Naive thymus-derived CD4-positive, alpha-beta T cell (primary cell): ENCODE measurements at places on chromosomes 12 and 14. TPM values are rescaled to one million over a fixed set of nuclear protein-coding genes. Genes with fewer than 3 reads are reported as not detected.

GRCh38 chr14:38243696-38244240 is 12.1 kb downstream of the CLEC14A start:
- H3K27me3 ChIP-seq = no peaks in the 10 kb centered on the region
- no peak overlapping the region for H3K27ac ChIP-seq
- H3K36me3 ChIP-seq = no peaks in the 10 kb centered on the region
- DNase-seq = no peak
- H3K4me1 ChIP-seq = no peaks in the 10 kb centered on the region

GRCh38 chr14:39768589-39768988 is 336.4 kb upstream of the FBXO33 start:
- no peaks in the 10 kb centered on the region for H3K36me3 ChIP-seq
- no peak overlapping the region for H3K4me3 ChIP-seq
- H3K27me3 ChIP-seq = no peaks in the 10 kb centered on the region
- no peak overlapping the region for H3K27ac ChIP-seq
- no peaks in the 10 kb centered on the region for H3K4me1 ChIP-seq

DNA sequence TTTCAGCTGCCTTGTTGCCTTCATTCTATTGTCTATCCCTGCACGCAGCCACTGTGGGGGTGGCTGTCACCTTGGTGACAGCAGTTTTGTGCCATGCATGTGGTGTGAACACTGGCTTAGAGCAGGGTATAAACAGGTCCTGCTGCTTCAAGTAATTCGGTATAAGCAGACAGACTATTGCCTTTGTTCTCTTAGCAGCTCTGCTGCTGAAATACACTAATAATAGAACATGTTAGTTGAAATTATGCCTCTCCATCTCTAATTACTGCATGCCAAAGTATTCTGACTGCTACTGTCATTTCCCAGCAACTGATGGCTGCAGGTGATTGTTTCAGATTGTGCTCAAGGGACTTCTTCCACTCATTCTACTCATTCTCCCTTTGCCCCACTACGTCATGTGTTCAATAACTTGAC is 34.6 kb downstream of the PTPRO start:
- H3K4me1 ChIP-seq = no peaks in the 10 kb centered on the region
- no peaks in the 10 kb centered on the region for H3K36me3 ChIP-seq
- no peak for DNase-seq
- no peaks in the 10 kb centered on the region for H3K27me3 ChIP-seq

DNA sequence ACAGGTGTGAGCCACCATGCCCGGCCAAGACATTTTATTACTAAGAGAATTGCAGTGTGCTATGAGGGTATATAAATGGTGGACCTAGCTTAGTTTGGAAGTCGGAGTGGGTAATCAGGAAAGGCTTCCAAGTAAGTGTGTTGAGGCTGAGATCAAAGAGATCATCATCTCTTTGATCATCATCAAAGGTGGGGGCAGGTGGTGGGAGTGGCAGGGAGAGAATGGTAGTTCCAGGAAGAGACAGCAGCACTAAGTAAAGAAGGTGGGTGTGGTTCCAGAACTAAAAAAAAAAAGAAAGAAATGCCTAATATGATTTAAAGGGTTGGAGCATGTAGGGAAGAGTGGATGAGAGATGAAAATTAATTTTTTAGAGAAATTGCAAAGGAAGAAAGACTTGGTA is 14.7 kb downstream of the SLC4A8 start:
- H3K27me3 ChIP-seq = no peaks in the 10 kb centered on the region
- no peaks in the 10 kb centered on the region for H3K36me3 ChIP-seq
- H3K27ac ChIP-seq = no peak overlapping the region
- H3K4me3 ChIP-seq = no peak overlapping the region
- no peak for DNase-seq
- H3K4me1 ChIP-seq = no peaks in the 10 kb centered on the region

The OR6C70 gene
- not detected in 2 replicates for total RNA-seq

The GRIN2B gene
- not detected for total RNA-seq

The TC2N gene
- total RNA-seq = 301 TPM

The SLC25A21 gene
- total RNA-seq = not detected in 2 replicates

The GAPDH gene
- total RNA-seq = 330 TPM

The MSRB3 gene
- total RNA-seq = not detected in 2 replicates

The TBX5 gene
- not detected in 2 replicates for total RNA-seq
